Left cardiac atrium (tissue), 4 donors: ENCODE measurements at places on chromosomes 7 and 10.

DNA sequence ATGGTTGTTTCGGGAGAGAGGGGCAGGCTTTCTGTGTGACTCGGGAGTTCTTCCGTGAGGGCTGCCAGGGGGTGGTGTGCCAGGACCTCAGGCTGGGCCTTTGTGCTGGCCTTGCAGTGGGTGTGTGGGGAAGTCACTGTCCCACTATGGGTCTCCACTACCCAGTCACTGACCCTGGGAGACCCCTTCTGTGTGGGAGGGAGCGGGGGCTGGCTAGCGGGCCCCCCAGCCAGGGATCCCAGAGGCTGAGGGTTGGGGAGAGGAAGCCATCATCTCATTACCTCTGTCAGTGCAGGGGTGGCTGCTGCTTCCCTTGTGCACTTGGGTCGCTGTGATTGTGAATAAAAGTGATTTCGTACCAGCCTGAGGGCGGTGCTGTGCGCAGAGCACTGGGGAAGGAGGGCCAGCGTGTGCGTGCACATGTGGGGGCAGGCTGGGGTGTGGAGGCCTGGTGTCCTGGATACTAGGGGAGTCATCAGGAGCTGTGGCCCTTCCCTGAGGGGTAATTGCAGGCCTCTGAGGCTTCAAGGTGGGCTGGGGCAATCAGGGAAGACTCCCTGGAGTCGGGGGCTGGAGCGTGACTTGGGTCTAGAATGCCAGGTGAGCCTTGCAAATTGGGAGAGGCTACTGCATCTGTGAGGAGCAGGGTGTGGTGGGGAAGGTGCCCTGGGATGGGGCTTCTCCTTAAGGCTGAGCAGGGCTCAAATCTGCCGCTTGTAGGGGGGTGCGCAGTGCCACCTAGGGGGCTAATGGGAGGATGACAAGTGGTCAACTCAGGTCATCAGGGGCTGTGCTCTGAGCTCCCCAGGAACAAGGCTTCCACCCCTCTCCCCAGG, 98.9 kb downstream of the NEURL1 start:
- DNase-seq: no peak

GRCh38 chr7:46847126-46847525, 734.8 kb downstream of the TNS3 start:
- DNase-seq: no peak

GRCh38 chr7:99372275-99373090, 2.0 kb upstream of the ARPC1B start:
- DNase-seq: no peak

DNA sequence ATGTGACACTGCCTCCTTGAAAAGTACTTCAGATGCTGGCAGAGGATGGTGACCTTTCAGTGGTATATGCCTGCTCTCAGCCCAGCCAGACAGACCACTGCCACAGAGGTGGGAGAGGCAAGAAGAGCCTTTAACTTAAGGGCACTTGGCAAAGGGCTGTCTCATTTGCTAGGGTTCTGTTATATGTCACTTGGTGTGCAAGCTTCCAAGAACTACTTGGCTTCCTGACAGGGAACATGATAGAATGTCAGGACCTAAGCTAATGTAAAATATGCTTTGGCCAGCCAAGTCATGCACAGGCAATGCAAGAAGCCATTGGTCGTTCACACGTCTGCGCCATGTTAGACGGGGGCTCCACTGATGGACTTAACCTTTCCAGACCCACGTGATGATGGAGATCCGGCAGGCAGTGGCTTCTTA, 54.7 kb downstream of the RBM20 start:
- peak; percentile 33 for DNase-seq

DNA sequence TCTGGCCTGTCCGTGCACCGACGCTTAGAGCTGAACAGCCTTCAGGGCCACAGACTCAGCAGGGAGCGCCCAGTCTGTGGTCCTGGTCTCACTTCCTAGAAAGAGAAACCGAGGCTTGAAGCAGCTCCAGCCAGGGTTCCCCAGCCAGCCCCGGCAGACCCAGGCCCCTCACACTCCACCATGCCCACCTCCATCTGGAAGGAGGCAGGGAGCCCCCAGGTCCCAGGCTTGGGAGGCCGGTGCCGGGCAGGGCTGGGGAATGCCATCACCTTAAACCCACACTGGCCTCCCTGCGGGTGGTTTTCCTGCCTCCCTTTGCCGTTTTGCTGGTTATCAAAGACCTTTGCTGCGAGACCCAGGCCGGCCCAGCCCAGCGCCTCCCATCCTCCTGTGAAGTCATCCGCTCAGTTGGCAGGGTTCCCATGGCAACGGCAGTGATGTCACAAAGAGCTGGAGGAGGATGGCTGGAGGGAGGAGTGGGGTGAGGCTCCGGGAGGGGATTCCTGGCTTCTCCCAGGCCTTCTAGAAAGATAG, 24.0 kb downstream of the ELFN1 start:
- peak; percentile 66 for DNase-seq

DNA sequence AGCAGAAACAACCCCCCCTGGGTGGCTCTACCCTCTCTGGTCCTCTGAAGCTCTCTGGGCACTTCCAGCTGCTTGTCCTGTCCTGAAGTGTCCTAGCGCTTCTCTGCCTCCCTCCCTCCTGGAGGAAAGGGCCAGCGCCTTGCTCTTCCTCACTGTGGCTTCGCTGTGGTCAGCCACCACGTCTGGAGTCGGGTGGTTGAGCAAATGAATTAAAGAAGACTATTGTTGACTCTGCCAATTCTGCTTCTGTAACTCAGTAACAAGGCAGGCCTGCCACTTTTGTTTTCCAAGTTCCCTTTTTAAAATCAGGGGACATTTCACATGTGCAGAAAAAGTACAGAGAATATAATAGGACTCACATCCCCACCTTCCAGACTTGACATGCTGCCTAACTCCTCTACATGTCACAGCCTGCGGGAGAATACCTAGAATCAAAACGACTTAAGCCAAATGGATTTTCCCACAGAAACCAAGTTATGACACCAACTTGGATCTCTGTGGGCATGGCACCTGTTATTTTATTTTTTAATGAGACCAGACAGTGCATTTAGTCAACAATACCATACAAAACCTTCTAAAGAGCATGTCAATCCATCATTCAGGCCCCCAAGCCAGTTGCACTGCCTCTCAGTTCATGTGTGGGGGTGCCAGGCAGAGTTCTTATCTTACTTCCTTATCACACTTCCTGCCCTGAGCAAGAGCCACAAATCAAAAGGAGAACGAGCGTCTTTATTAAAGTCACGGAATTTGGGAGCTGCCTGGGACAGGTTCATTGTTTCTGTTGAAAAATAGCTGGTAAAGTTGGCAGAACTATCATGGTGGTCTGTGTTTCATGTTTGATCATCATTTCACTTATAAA, 6.8 kb downstream of the FFAR4 start:
- no peak for DNase-seq

GRCh38 chr7:117548035-117548434, 68.2 kb downstream of the CFTR start:
- no peak for DNase-seq

DNA sequence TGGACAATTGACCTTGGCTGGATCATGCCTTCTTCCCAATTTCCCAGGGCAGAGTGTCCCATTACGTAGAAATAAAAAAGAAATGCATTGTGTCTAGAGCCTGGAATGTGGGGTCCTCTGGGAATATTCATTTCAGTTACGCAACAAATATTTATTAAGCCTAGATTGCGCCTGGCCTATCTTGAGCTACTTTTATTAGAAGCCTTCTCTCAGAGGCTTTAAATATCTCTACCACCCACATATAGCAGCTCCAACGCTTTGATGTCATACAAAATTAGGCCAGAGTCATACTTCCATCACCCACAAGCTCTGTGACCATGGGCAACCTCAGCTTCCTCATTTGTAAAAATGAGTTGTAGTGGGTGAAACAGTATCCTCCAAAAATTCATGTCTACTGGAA, 24.9 kb upstream of the CARD11 start:
- DNase-seq: no peak

GRCh38 chr10:25661632-25662031, 272.4 kb upstream of the MYO3A start:
- DNase-seq: no peak

GRCh38 chr7:144436500-144436899, 33.0 kb upstream of the NOBOX start:
- no peak for DNase-seq

DNA sequence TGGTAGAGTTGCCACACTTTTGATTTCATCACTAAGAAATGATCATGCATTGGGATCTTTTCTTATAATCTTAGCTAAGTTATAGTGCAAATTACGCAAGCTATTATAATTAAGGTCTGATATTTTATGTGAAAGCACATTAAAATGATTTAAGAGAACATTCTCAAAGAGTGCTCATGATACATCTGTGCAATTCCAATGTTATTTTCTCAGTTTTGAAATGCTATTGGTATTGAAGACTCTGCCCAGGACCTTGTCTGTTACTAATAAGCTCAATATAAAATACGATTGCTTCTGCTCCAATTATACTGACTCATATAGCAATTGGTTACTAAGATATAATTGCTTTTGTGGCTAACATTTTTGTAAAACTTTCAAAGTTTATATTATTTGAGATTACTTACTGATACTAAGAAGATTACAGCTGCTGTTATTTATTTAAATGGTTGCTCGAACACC, 180.9 kb downstream of the ADAM12 start:
- DNase-seq: no peak

GRCh38 chr10:71782221-71782916, 9.0 kb upstream of the VSIR start:
- no peak for DNase-seq
